ENCODE measurements at places on chromosomes 16 and 17. TPM values are rescaled to one million over a fixed set of nuclear protein-coding genes. Genes with fewer than 3 reads are reported as not detected.

The FOXL1 gene
- polyA plus RNA-seq = 4.9 TPM

The RAP1GAP2 gene
- polyA plus RNA-seq = 4.8 TPM

The C16orf96 gene
- polyA plus RNA-seq = not detected

The DPEP2 gene
- 0.25 TPM for polyA plus RNA-seq

The KIF2B gene
- polyA plus RNA-seq = not detected

The OGFOD1 gene
- polyA plus RNA-seq = 54.8 TPM

The SULT1A2 gene
- polyA plus RNA-seq = not detected

The TBC1D3L gene
- 9.4 TPM for polyA plus RNA-seq

The SOX9 gene
- 0.54 TPM for polyA plus RNA-seq

The IRX6 gene
- polyA plus RNA-seq = not detected

The TRIM72 gene
- polyA plus RNA-seq = not detected

The KCNH6 gene
- 0.04 TPM for polyA plus RNA-seq

The ALOX12B gene
- not detected for polyA plus RNA-seq

- DNase-seq = no peak
Observed at GRCh38 chr17:47238321-47239010, 15.2 kb upstream of the ITGB3 start.

DNA sequence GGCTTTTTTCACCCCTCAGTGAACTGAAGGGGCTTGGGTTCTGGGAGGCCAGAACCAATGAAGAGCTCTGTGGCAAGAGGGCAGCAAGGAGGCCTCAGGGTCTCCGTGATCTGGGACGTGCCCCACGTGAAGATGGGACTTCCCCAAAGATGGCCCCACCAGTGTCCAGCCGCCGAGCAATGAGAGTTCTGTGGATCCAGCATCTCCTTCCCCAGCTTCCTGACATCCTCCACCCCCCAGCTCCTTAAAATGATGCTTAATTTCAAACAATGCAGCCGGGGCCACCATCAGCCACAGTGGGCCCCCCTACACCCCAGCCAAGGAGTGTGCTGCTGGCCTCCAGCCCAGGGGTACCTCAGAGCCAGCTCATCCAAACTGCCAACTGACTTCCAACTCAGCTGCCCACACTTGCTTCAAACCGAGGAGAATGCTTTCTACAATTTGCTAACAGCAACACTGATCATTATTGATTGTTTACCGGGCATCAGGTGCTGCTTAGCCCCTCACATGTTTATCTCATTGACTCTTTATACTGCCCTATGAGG, 5.9 kb upstream of the SPPL2C start:
- DNase-seq = no peak

GRCh38 chr16:3857189-3858043, 23.1 kb downstream of the CREBBP start:
- no peak for DNase-seq

DNA sequence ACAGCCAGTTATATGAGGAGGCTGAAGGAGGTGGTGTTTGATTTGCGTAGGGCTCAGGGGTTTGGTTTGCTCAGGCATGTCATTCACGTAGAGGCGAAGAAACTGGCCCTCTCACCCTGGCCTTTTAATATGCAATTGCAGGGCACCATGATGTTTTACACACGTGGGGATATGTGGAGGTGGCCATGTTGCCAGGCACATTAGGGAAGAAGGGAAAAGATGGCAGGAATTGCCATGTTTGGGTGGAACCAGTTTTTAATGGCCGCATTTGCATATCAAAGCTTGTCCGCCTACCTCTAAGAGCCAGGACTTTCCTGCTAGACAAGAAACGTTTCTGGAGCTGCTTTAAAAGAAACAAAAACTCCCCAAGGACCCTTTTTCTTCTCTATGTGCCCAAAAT, 1483.7 kb upstream of the GOT2 start:
- DNase-seq = no peak

DNA sequence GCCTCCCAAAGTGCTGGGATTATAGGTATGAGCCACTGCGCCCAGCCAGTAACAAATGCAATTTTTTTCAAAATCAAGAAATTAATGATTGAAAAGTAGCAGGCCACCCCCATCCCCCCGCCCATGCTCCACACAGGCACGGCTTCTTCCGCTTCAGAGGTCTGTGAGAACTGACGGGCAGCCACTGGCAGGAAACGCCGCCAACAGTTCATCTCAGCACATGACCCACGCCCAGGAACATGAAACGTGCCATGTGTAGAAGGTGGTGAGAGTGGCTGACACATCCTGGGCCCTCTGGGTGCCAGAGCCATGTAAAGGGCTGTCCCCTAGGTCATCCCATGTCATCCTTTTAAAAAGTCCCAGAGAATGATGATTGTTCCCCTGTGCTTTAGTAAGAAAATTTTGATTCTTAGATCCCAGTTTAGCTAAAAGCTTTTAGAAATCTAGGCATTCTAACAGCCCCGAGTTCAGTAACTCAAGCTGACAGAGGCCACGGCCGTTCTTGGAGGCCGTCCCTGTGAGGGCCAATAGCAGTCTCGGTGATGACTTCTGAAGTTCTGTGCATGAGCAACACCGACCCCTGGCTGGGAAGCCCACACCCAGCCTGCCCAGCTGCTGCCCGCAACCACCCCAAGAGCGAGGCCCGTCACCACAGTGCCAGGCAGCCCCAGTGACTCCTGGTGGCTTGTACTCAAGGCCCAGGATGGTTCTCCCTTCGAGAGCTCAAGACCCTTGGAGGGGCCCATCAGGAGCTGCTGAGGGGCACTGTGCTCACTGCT, 52.1 kb downstream of the KLHDC4 start:
- no peak for DNase-seq

- no peak for DNase-seq
Observed at GRCh38 chr16:2511128-2511800, 2.5 kb upstream of the ATP6V0C start.

GRCh38 chr16:88437367-88437964, 15.6 kb upstream of the ZFPM1 start:
- DNase-seq = no peak

GRCh38 chr16:77238593-77238992, 39.4 kb downstream of the SYCE1L start:
- no peak for DNase-seq

DNA sequence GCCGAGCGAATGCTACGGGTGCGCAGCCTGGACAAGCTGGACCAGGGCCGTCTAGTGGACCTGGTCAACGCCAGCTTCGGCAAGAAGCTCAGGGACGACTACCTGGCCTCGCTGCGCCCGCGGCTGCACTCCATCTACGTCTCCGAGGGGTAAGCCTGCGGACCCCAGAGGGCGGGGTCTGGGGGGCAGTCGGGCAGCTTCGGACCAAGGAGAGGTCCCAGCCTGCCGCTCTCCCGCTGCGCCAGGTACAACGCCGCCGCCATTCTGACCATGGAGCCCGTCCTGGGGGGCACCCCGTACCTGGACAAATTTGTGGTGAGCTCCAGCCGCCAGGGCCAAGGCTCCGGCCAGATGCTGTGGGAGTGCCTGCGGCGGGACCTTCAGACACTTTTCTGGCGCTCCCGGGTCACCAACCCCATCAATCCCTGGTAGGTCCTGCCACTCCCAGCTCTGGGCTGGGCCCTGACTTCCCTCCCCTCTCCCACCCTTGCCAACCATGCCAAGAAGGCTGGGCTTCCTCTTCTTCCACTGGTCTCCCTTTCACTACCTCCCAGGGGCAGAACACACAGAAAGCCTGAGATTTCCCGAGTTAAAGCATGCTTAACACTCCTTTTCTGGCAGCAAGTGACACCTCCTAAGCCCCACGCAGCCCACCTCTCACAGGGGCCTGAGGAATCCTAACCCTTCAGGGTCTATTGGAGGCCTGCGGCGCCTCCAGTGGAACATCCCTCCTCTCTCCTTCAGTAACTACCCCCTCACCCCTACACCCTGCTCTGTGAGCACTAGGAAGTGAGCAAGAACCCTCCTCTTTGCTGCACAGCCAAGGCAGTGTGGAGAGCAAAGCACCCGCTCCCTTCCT, 3.2 kb downstream of the NAGS start:
- DNase-seq = no peak

GRCh38 chr17:50127697-50128361, 2.1 kb downstream of the SAMD14 start:
- no peak for DNase-seq

- no peak for DNase-seq
Observed at GRCh38 chr17:75472119-75472518, 15.7 kb downstream of the TMEM94 start.

GRCh38 chr17:47993031-47993564, 22.2 kb downstream of the CDK5RAP3 start:
- DNase-seq = no peak

DNA sequence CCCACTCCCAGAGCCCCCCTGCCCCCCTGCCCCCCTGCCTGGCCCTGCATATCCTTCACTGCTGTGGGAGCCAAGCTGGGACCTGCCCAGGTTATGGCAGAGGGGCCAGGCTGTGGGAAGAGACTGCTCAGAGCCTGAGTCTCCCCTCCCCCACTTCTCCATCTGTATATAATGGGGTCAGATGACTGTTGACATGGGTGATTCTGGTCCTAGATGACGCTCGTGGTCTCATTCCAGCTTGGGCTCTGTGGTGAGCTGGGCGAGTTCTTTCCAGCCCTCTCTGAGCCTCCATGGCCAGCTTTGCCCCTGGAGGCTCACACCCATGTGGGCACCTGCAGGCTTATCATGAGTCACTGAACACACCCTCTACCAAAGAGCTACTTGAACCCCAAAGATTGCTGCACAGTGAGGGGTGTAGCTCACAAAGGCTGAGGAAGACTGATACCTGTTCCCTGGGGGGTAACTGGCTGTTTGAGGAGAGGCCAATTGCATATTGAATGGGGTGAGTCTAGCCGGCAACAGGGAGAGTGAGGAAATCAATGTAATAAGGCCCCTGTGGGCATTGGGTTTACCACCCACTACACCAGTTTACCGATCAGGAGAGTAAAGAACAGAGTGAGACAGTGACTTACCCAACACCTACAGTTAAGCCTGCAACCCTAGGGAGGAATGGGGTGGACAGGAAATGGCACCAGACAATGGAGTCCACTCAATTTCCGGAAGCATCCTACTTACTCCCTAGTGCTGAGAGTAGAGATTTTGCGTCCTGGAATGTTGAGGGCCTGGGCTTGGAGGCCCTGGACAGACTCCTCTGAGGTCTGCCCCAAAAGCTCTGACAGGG, 4.2 kb upstream of the SREBF1 start:
- no peak for DNase-seq

DNA sequence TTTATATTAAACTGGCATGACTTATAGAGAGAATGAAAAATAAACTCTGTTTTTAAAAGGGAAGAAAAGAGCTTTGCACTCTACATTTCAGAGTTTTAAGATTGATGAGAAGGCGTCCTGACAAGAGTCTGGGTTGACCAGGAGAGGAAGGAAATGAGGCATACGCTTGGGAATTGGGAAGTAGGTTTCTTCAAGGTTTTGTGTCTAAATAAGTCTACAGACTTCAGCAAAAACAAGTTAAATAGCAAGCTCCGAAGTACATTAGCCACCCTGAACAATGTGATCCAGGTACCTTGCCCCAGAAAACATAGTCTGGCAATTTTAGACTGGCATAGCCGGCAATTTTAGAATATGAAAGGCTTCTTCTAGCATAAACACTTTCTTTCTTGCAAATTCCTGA, 28.5 kb upstream of the CCDC182 start:
- no peak for DNase-seq

DNA sequence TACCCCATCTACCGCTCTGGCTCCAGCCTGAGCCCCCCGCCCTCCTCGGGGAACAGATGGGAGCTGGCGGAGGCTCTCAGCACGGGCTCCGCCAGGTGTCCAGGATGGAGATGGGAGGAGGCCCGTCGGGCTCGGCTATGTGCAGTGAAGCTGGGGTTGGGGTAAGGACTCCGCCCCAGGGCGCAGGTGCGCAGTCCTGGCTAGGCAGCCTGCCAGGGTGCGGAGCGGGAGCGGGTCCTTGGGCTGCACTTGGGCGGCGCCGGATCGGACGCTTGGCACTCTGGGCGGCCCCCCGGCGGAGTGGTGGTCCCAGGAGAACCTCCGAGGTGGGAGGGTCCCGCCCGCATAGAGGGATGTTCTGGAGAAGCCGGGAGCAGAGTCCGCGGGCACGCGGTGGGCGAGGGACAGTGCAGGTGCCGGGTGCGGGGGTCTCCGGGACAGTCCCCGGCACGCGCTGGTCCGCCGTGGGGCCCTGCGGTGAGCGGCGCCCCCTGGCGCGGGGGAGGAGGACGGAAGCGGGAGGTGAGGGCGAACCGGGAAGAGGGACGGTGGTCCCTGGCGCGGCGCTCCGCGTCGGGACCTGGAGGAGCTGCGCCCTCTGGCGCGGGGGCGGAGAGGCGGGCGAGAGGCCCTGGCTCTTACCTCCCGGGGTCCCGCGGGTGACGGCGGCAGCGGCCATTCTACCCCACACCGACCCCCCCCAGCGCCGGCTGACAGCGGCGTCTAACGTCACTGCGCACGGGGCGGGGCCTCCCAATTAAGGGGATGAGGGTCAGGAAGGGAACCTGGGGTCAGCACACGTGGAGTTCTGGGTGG, at the start of gene CAMTA2:
TSS of gene CAMTA2 (minus strand) at position 725 of the 816 bp plus-strand sequence. CDS start 1,453 bp downstream, outside the sequence.
- DNase-seq = no peak

DNA sequence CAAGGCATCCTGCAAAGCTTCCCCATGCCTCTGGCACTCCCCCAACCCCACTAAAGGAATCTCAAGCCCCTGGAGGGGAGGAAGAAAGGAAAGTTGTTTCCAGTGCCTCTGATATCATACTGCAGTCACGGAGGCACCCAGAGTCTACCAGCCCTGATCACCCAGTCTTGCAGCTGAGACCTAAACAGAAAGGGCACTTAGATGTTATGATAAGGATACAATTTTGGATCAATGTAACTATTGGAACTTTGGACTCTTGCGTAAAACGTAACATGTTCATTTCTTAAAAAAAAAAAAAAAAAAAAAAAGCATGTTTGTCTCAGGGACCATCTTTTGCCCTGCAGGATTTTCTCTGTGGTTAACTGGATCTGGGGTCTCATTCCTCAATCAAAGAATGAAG, 52.4 kb upstream of the COX10 start:
- DNase-seq = no peak

GRCh38 chr16:11074131-11074530, 129.8 kb downstream of the CLEC16A start:
- DNase-seq = no peak

- no peak for DNase-seq
Observed at GRCh38 chr16:2043667-2044451, 3.8 kb downstream of the NTHL1 start.

DNA sequence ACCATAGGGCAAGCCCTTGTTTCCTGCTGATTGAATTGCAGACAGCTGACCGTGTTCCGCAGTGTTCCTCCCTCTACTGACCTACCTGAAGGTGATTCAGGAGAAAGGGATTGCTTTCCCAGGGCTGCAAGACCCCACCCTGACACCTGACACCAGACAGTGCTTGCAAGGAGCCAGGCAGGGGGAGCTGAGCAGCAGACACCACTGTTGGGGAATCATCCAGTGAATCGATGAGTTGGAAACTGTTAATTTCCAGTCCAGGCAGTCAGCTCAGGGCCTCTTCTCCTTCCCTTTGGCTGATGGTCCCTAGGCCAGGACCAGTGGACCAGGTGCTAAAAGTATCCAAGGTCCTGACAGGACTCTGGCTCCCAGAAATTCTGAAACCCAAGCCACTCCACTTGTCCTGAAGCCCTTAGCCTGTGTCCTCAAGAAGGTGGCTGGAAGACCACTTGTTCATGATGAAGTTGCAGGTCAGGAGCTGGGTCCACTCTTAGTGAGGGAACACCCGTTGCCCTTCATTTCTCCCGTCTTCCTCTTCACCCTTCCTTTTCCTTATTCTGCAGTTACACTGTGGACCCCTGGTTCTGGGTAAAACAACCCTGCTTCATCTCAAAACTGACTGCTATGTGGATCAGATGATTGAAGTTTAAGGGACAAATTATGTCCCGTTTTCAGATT, 9.5 kb upstream of the UNK start:
- no peak for DNase-seq

- DNase-seq = no peak
Observed at GRCh38 chr16:53084746-53085334, 30.0 kb downstream of the CHD9 start.
